Sigmoid colon (tissue), 7 donors: ENCODE measurements at places on chromosomes 12 and 14. TPM values are rescaled to one million over a fixed set of nuclear protein-coding genes. Genes with fewer than 3 reads are reported as not detected.

- H3K4me3 ChIP-seq, result no peak overlapping the region
- H3K27me3 ChIP-seq, result no peaks in the 10 kb centered on the region
- no peaks in the 10 kb centered on the region for H3K36me3 ChIP-seq
- DNase-seq, result no peak
Observed at GRCh38 chr14:22329371-22329770, 259.7 kb downstream of the DAD1 start.

LTA4H gene
- total RNA-seq, result 66.8 TPM

DNA sequence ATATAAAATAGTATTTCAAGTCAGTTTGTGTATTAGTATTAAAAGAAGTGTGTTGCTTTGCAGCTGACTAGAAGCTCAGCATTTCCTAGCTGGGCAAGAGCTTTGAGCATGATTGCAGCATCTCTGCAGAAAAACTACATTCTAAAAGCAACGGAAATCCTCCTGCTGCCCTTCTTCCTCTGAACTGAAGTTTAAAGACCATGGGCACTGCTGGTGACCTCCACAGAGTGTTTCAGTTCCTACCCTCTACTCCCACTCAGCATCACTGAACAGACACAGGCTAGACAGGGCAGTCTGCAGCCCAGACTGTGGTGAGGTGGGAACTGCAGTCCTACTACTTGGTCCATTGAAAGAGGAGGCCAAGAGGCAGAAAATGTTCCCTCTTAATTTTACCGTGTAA, 59.0 kb downstream of the FAR2 start:
- H3K4me1 ChIP-seq, result no peaks in the 10 kb centered on the region
- H3K27me3 ChIP-seq, result no peaks in the 10 kb centered on the region
- H3K36me3 ChIP-seq, result no peaks in the 10 kb centered on the region

LYZ gene
- 29.5 TPM for total RNA-seq

DNA sequence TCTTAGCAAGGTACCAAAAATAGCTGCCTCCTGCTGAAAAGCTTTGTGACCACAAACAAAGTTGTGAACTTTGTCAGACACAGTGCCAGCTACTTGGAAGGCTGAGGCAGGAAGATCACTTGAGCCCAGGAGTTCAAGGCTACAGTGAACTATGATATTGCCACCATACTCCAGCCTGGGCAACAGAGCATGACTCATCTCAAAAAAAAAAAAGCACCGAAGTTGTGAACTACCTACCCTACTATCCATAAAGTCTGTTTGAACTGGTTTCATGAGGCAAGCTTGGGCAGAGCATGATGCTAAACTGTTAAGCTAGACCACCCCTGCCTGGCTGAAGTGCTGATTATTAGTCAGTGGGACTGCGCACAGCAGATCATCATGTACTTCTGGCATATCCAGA, 75.5 kb downstream of the RAD52 start:
- H3K4me3 ChIP-seq, result no peak overlapping the region
- H3K36me3 ChIP-seq, result peaks cover 68% of the 10 kb centered on the region
- no peak overlapping the region for H3K27ac ChIP-seq
